ENCODE measurements at places on chromosomes 2 and 18. TPM values are rescaled to one million over a fixed set of nuclear protein-coding genes. Genes with fewer than 3 reads are reported as not detected.

GRCh38 chr2:18518116-18519111 lies 42.0 kb downstream of the RDH14 start:
- no peak for DNase-seq

DNA sequence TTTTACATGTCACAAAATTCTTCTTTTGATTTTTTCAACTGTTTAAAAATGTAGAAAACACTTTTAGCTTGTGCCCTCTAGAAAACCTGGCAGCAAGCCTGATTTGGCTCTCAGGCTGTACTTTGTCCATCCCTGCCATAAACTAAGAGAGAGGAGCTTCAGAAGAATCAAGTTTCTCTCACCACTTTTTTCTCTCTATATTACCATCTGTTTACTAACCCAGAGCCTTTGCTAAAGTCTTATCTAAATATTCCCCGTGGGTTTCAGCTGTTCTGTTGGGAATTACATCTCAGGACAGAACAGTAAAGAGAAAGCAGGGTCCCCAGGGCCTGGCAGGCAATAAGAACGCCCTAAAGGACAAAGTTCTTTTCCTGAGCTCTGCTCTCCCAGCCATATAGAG lies 409.1 kb upstream of the CRIM1 start:
- DNase-seq = no peak

DNA sequence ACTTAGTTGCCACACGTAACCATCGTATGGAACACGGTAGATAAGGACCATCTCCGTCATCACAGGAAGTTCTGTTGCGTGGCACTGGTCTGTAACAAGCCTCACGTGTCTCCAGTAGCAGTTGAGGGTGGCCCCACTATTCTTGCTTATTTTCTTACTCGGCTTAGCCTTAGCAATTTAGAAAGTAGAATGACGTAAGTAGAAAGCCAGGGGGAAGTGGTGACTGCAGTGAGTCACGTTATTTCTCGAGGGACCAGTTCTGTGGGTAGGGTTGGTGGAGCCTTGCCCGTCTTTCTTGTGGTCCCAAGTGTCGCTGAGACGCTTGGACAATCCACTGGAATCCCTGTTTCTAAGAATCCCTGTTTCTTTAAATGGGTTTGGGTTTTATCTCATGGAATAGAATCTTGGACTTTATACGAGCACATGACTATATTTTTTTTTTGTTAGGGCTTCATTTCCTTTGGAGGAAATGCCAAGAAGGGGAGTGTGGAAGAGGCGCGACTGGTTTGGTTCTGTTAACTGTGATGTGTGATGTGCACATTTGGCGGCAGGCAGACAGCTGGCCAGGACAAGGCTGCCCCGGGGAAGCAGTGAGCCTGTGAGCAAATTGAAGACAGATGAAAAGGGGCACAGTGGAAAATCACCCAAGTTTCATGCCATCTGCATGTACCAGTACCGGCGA lies 96.2 kb downstream of the CABLES1 start:
- DNase-seq = no peak

DNA sequence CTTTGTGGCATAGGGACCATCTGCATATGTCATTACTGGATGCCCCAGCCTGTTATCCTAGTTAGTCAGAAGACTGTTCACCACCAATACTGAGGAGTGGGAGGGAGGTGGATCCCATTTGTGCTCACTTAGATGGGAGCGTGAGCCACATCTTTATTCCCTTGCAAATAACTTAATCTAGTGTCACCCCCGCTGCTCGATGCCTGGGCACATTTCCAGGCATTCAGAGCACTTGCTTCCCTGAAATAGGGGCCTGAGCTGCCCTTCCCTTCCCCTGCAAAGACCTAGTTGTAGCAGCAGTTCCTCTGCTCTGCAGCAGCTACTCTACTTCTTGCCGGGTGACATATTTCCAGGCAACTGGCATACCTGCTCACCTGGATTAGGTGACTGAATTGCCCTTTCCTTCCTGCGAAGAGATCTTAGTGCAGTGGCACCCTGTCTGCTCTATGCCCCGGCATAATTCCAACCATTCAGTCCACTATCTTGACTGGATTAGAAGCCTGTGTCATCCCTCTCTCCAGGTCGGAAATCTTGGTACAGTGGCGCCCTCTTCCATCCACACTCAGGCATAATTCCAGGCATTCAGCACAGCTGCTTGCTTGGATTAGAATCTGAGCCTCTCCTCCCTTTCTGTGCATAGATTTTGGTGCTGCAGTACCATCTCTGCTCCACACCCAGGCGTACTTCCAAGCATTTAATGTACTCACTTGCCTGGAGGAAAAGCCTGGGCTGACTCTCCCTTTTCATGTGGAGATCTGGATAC lies 1389.1 kb upstream of the TMEFF2 start:
- peak; percentile 39 for DNase-seq

- no peak for DNase-seq
These were observed at the start of gene MGAT5 for GRCh38 chr2:134253804-134254203. Gene MGAT5, plus strand, starts transcription at chr2:134254072. Its CDS starts 332 bp downstream, at chr2:134254404.

DNA sequence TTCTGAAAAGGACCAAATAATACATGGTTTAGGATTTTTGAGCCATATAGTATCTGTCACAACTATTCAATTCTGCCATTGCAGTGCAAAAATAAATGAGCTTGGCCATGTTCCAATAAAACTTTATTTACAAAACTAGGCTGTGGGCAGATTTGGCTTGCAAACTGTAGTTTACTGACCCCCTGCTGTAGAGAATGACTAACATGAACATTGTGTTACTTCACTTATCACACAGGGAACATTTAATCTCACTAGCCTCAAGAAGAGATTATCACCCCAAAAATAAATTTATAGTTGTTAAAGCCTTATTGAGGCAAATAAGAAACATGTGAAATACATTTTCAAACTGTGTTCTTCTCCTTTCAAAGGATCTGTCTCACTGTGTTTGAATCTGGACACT lies 766.2 kb downstream of the MBD2 start:
- DNase-seq = no peak

DNA sequence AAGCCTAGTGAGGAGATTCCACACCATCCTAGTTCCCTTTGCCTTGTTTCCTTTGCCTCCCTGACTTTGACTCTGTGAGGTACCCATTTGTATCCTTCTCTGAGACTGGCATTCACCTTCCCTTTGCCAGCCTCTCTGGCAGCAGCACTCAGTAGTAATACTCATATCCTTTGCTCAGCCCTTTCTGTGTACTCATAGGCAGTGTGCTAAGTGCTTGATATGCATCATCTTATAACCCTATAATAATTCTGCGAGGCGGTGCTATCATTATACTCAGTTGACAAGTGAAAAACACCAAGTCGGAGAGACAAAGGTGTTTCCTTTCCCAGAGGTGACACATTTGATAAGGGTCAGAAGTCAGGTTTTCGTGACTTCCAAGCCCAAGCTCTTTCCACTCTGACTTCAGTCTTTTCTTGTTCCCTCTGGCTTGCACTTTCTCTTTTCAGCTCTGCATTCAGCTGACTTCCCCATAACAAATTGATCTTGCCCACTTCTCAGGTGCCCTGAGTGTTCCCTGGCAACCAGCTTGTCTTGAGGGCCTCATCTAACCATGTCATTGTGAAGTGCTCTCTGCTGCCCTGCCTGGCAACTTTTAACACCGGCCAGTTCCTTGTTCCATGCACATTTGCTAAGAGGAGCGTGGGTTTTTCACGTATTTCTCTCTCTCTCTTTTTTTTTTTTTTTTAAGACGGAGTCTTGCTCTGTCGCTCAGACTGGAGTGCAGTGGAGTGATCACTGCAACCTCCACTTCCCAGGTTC lies 94.5 kb upstream of the UPP2 start:
- DNase-seq = no peak

DNA sequence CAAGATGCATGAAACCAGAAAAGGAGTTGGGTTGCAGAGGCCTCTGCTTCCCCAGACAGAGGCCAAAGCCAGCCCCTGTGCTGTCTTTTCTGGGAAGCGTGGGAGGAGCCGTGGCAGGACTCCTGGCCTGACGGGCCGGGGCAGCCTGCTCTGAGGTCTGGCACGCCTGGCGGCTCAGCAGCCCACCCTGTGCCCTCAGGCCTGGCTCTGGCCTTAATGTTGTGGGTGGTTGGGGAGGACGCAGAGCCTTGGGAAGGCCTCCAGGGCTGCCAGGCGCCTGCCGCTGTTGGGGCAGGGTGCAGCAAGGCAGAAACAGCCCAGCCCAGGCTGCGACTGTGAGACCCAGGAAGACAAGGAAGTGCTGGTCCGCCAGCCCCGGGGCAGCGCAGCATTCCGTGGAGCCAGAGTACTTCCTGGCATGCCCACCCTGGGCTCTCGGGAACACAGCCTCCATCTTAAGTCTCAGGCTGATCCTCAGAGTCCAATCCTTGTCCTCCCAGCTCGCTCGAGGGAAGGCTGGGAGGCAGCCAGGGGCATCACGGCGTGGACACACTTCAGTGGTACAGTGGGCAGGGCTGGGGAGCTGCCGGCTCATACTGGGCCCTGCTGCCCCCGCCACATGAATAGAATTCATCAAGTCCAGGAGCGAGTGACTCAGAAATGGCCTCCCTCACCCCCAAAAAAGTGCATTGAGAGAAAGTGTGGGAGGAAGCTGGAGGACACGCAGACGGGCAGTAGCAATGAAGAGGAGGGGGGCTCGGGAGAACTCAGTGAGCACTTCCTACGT lies 72.6 kb downstream of the EMX1 start:
- peak; percentile 43 for DNase-seq

DNA sequence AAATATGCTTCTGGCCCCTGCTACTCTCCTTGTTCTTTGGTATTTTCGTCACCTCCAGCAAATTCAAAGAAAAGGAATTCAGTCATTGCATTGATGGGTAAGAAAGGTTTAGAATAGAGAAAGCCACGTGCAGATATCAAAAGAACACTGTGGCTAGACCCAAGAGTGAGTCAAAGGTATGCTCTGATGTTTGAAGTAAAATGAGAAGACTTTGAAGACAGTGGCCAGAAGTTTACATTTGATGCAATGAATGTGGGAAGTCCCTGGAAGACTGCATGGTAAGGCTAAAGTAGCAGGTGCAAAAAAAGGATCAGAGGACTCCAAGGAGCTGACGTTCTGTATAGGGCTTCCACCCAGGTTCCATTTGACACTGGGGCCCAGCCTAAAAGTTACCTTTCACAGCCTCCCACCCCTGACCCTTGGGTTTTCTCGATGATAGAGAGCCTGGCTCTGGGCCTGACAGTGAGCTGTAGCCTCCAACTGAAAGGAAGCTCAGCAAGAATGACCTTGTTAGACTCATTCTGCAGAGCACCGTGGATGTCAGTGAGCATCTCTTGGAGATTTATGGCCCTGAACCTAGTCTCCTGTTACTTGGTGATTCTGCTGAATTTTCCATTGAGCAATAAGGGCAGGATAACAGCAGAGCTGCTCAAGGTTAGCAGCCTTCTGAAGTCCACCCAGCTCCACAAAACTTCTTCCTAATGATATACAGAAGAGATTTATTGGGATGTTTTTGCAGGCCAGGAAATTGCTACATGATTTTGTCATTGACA lies 223.7 kb upstream of the RBBP8 start:
- no peak for DNase-seq

KCNG2 gene
- 0.14 TPM for total RNA-seq

GULP1 gene
- total RNA-seq = 49.4 TPM

ATP6V1C2 gene
- total RNA-seq = 0.42 TPM

TEX44 gene
- not detected for total RNA-seq

ZNF521 gene
- 1.6 TPM for total RNA-seq

GALNT5 gene
- total RNA-seq = 0.18 TPM

RNF152 gene
- 8.8 TPM for total RNA-seq

MATN3 gene
- 3.6 TPM for total RNA-seq
